Suppressor macrophage treated with lipopolysaccharide for 1 hour (primary cell): ENCODE measurements at places on chromosomes 2 and 18.
A peak's percentile ranks its signal among the peaks of the same experiment; 100 is the strongest.

DNA sequence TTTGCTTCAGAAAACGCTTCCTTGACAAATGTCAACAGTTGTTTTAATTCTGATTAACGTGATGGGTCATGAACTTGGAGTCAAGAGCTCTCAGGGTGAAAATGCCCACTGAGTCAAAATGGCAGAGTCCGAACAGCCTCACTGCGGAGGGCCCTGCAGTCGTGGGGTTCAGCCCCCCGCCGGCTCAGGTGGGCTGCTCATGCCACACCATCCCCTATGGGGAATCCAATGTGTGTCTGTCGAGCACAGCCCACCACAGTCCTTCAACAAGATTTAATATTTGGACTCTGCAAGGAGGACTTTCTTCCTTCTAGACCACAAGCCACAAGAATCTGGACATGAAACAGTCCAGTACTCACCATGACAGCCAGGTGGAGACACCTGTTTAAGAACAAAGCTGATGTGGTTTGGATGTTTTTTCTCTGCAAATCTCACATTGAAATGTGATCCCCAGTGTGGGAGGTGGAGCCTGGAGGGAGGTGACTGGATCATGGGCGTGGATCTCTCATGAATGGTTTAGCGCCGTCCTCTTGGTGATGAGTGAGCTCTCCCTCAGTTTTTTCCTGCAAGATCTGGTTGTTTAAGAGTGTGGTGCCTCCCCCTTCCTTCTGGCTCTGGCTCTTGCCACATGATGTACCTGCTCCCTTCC lies 201.0 kb downstream of the NDUFA10 start:
- peak; percentile 27 for DNase-seq

GRCh38 chr2:65367524-65367923 lies 64.9 kb downstream of the SPRED2 start:
- DNase-seq, result peak; percentile 73

GRCh38 chr2:14364471-14364870 lies 268.0 kb upstream of the LRATD1 start:
- DNase-seq, result no peak

GRCh38 chr2:170165129-170165528 lies 12.8 kb upstream of the MYO3B start:
- DNase-seq, result no peak

GRCh38 chr18:9608728-9609127 lies 5.6 kb downstream of the PPP4R1 start:
- no peak for DNase-seq

- no peak for DNase-seq
These were observed 63.2 kb downstream of the CEP192 start for GRCh38 chr18:13054336-13054735.

DNA sequence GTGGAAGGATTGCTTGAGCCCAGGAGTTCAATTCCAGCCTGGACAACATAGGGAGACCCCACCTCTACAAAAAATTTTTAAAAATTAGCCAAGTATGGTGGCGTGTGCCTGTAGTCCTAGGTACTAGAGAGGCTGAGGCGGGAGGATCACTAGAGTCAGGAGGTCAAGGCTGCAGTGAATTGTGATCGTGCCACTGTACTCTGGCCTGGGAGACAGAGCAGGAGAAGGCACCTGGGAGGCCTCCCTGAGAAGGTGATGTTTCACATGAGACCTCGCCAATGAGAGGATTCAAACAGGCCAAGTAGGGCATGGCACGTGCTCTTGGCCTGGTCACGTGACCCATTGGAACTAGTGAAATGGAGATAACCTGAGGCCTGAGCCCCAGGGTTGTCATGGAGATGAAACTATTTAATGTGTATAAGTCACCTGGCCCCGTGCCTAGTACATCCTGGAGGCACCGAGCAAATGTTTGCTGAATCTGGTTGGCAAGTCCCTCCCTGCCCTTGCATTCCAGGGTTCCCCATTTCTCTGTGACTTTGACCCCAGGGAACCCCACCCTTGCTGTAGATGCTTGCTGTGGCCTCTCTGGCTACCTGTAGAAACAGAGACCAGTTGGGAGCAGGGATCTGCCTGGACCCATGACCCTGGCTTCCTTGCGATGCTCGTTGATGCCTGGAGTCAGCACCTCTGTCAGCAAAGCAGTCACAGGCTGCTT lies 26.1 kb upstream of the ROCK2 start:
- DNase-seq, result no peak

GRCh38 chr2:110909501-110909900 lies 177.1 kb downstream of the ACOXL start:
- DNase-seq, result no peak

DNA sequence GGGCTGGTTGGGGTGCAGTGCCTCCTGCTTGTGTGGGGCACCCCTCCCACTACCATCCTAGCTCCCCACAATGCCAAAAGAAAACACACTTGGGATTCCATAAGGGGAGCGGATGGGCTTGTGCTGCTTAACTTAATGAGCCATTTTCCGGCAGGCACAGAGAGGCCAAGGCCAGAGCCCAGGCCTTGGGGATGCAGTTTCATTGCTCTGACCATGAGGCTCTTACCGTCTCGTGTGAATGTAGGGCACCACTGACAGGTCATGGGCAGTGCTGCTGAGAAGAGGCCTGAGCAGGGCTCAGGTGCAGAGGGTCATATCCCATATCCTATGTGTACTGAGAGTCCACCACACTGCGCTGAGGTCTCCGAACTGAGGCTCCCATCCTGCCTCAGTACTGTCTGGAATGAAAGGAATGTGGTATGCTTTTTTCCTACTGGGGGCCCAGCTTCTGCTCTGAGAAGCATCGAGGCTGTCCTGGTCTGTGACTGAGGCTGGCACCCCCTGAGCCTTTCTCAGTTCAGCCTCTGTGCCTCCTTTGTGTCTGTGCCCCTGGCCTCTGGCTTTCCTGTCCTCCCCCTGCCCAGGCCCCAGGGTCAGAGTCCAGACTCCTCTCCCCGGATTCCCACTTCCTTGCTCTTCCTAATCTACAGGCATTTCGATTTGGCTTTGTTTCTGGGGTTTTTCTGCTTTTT lies 45.2 kb upstream of the MAPRE3 start:
- no peak for DNase-seq

GRCh38 chr2:151119374-151119773 lies 142.3 kb downstream of the RBM43 start:
- no peak for DNase-seq

- no peak for DNase-seq
These were observed 33.3 kb downstream of the NPAS2 start for GRCh38 chr2:100852999-100853908.

DNA sequence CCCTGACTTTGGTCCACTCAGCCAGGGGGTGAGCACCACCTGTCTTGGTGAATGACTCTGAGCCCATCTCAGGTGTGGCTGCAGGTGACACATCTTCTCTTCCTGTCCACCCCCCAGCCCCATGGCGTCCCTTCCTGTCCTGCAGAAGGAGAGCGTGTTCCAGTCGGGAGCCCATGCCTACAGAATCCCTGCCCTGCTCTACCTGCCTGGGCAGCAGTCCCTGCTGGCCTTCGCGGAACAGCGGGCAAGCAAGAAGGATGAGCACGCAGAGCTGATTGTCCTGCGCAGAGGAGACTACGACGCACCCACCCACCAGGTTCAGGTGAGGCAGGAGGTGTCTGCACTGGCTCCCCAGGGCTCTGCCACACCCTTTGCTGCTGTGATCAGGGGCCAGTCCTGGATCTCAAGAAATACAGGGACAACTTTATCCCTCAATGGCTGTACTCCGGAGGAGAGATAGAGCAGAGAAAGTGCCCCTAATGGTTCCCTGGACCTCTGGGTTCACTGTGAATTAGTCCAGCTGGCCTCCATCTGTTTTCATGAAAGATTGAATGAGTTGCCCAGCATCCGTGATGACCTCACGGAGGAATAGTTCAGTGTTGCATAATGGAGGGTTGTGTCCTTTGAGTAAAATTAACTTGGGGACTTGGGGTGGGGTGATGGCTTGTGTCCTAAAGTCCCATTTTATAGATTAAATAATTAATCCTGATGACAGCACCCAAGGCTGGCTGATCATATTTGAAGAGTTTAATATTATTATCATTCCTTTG lies at the start of gene NEU2:
NEU2 (plus strand) TSS at position 122 of the 770 bp plus-strand sequence; CDS start at position 122, 0 bp downstream.
- DNase-seq, result no peak
